ENCODE measurements at places on chromosomes 11 and 22.

DNA sequence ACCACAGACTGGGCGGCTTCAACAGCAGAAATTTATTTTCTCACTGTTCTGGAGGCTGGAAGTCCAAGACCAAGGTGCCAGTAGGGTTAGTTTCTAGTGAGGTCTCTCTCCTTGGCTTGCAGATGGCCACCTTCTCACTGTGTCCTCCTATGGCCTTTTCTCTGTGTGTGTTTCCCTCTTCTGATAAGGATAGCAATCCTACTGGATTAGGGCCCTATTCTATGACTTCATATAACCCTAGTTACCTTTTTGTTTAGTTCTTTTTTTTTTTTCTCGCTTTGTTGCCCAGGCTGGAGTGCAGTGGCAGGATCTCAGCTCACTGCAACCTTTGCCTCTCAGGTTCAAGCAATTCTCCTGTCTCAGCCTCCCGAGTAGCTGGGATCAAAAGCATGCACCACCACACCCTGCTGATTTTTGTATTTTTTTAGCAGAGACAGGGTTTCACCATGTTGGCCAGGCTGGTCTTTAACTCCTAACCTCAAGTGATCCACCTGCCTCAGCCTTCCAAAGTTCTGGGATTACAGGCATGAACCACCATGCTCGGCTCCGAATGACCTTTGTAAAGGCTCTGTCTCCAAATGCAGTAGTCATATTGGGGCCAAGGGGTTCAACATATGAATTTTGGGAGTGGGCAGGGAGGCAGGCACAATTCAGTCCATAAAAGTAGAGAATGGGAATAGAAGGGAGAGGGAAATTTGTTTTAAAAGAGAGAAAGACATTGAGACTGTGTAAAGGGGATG, 25.5 kb upstream of the NNMT start:
- DNase-seq = no peak

GRCh38 chr11:636511-637332, at the start of gene DRD4:
Gene DRD4 (plus strand): TSS chr11:637269. CDS start chr11:637305, 36 bp downstream.
- DNase-seq = no peak

GRCh38 chr11:473962-474785, 24.1 kb downstream of the PTDSS2 start:
- DNase-seq = no peak

GRCh38 chr11:33028537-33028914, 10.8 kb upstream of the TCP11L1 start:
- DNase-seq = no peak

- no peak for DNase-seq
Measured at GRCh38 chr11:94129512-94130297, 1.1 kb downstream of the PANX1 start.

DNA sequence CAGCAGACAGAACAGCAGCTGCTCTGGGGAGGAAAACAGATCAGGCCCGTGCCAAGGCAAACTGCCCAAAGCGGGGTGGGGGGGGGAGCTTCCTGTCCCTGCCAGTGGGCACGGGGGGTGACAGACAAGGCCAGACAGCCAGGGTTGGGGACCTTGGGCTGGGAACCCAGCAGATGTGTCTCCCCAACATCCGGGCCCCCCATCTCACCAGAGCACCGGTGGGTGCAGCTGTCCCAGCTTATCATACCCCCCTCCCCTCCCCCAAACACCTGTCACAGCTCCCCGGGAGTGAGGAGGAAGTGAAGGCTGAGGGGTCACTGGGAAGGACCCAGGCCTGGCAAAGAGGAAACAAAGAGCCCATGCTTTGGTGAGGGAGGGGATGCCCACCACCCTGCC, 1.3 kb downstream of the PPP1R14B start:
- DNase-seq = no peak

GRCh38 chr11:27553186-27553585, 46.6 kb upstream of the LIN7C start:
- no peak for DNase-seq
